ENCODE measurements at places on chromosomes 2 and 18.

DNA sequence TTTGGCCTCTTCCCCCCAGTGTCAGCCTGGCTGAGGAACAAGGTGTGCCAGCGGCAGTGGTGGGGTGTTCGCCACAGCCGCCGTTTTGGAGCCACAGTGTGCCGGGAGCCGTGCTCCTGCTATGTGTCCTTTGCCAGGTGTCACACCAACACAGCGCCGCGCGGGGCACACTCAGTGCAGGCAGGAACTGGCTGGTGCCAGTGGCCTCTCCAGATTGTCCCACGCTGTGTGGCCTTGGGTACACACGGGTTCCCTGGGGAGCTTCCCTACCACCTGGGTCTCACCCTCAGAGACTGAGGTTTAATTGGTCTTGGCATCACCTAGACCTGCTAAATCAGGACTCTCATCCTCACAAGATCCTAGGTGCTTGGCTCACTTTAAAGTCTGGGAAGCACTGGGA, 171.6 kb downstream of the LDLRAD4 start:
- H3K4me3 ChIP-seq = no peak overlapping the region
- H3K4me1 ChIP-seq = no peaks in the 10 kb centered on the region
- no peak for DNase-seq
- H3K27ac ChIP-seq = no peak overlapping the region
- H3K27me3 ChIP-seq = no peaks in the 10 kb centered on the region

GRCh38 chr18:10659000-10659399, 133.2 kb downstream of the NAPG start:
- H3K4me3 ChIP-seq = no peak overlapping the region
- DNase-seq = no peak
- H3K36me3 ChIP-seq = no peaks in the 10 kb centered on the region
- no peaks in the 10 kb centered on the region for H3K27me3 ChIP-seq
- no peak overlapping the region for H3K27ac ChIP-seq
- peaks cover 6% of the 10 kb centered on the region for H3K4me1 ChIP-seq

- no peak overlapping the region for H3K27ac ChIP-seq
- no peaks in the 10 kb centered on the region for H3K27me3 ChIP-seq
- peak; percentile 63 for DNase-seq
Measured at GRCh38 chr2:109637749-109638570, 23.8 kb downstream of the SOWAHC start.

GRCh38 chr2:237408335-237409000, 5.5 kb downstream of the COL6A3 start:
- H3K4me3 ChIP-seq = no peak overlapping the region
- H3K36me3 ChIP-seq = no peaks in the 10 kb centered on the region
- no peak overlapping the region for H3K27ac ChIP-seq
- H3K4me1 ChIP-seq = peaks cover 6% of the 10 kb centered on the region
- no peaks in the 10 kb centered on the region for H3K27me3 ChIP-seq

DNA sequence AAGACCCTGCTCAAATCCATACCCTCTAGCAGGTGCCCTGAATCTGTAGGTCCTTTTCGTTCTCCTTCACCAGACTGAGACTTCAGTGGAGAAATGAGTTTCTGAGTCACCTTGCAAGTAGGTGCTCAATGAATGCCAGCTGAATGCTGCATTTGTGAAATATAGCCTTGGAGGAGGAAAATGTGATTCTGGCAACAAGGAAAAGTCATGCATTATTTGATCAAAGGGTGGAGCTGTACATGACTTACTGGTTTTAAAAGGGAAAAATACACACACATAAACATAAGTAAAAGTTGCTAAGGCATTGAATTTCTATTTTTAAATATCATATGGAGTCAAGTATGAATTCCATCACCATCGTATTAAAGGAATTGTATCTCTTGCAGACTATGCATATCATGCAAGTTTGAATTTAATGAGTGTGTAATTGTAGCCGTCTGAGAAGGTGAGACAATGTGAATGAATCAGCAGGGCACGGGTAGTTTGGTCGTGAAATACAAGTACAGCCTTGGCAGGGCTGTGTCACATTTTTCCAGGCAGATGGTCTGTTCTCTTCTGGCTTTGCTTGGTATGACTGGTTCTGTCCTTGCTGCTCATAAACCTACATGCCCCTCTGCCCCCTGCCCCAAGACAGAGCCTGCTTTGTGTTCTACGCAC, 160.8 kb downstream of the COL6A3 start:
- H3K27ac ChIP-seq = no peak overlapping the region
- H3K4me3 ChIP-seq = no peak overlapping the region
- no peaks in the 10 kb centered on the region for H3K36me3 ChIP-seq
- H3K4me1 ChIP-seq = peaks cover 15% of the 10 kb centered on the region
- no peaks in the 10 kb centered on the region for H3K27me3 ChIP-seq

GRCh38 chr2:9650119-9650821, 19.5 kb upstream of the YWHAQ start:
- no peaks in the 10 kb centered on the region for H3K36me3 ChIP-seq
- no peak for DNase-seq
- H3K4me1 ChIP-seq = peaks cover 11% of the 10 kb centered on the region
- peaks cover 5% of the 10 kb centered on the region for H3K27me3 ChIP-seq
- H3K27ac ChIP-seq = no peak overlapping the region
- H3K4me3 ChIP-seq = no peak overlapping the region

DNA sequence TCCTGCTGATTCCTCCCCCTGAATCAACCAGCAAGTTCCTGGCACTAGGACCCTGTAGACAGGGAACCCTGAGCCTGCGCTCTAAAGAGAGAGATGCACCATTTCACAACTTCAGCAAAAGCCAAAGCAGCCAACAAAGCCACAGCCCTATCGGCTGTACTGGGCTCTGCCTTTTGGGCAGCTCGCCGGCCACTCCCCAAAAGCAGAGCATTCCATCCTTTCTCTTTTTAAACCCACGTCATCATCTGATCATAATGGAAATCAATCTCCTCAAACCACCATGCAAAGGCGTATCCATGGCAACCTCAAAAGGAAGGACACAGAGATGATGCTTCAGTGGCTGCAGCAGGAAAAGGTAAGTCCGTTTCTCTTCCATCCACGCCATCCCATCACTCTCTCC, 5.3 kb upstream of the DCTN1 start:
- H3K27ac ChIP-seq = no peak overlapping the region
- no peak overlapping the region for H3K4me3 ChIP-seq
- no peak for DNase-seq
- no peaks in the 10 kb centered on the region for H3K27me3 ChIP-seq
- H3K36me3 ChIP-seq = peaks cover 10% of the 10 kb centered on the region
- H3K4me1 ChIP-seq = peaks cover 2% of the 10 kb centered on the region

DNA sequence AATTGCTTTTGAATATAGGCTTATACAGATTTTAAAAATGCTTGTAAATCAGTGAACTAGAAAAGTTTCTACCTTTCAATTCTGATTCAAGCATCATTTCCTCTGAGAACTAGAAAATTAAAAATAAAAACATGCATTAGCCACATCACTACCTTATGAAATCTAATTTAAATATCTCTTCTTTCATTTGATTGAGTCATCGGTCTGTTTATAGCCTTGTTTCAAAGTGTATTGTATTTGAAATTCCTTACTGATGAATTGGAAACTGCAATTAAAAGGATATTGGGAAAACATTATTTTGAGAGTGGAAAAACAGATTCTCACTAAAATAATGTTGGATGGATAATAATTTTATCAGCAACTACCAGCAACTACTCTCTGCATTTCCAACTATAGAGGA, 717.7 kb upstream of the FAM98A start:
- no peaks in the 10 kb centered on the region for H3K36me3 ChIP-seq
- no peak overlapping the region for H3K4me3 ChIP-seq
- H3K4me1 ChIP-seq = no peaks in the 10 kb centered on the region
- no peak overlapping the region for H3K27ac ChIP-seq
- no peak for DNase-seq

GRCh38 chr2:46187112-46187618, 110.0 kb upstream of the EPAS1 start:
- H3K36me3 ChIP-seq = peaks cover 11% of the 10 kb centered on the region
- no peak overlapping the region for H3K27ac ChIP-seq
- H3K4me1 ChIP-seq = peaks cover 2% of the 10 kb centered on the region
- no peak overlapping the region for H3K4me3 ChIP-seq
- H3K27me3 ChIP-seq = no peaks in the 10 kb centered on the region
- DNase-seq = peak; percentile 46

DNA sequence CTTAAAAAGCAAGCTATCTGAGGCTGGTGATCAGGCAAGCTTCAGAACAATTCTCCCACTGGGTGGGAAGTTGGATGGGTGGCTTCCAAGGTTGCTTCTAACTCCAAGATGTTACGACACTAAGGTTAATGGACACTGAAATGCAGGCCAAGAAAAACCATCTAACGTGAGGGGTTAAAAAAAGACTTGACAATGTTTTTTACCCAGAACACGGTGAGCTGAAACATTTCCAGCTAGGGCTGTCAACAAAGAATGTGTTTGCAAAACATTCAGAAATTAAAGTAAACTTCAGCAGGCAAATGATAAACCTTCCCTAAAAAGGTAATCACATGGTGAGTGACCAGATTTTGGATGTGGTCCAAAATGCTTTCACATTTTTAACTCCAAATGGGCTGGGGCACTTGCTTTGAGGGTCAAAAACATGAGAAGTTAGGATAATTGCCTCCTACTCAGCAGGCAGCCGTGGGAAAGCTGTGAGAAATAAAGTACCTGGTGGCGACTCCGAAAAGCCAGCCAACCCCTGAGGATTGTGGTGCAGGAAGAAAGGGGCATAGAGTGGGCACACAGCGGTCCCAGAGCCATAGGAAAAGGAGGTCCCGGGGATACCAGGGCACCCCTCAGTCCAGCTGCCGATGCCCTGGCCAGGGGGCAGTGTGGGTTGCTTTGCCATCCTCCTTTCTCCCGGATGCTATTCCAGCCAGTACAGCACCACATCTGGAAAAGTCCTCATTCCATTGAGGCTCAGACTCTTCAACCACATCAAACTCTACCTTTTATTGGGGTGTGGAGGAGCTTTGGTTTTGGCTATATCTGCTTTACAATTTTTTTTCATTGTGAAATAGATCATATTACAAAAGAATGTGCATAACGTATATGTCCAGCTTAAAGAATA, 90.0 kb upstream of the ATL2 start:
- no peaks in the 10 kb centered on the region for H3K36me3 ChIP-seq
- H3K27ac ChIP-seq = no peak overlapping the region
- DNase-seq = peak; percentile 21
- no peak overlapping the region for H3K4me3 ChIP-seq
- peaks cover 2% of the 10 kb centered on the region for H3K4me1 ChIP-seq
- peaks cover 15% of the 10 kb centered on the region for H3K27me3 ChIP-seq

Measured in mesenchymal stem cell (in vitro differentiated cells and primary cell).